NCI-H524 treated with DMSO at 0.1 percent for 48 hours (cell line): ENCODE measurements at places on chromosomes 7 and 10.

DNA sequence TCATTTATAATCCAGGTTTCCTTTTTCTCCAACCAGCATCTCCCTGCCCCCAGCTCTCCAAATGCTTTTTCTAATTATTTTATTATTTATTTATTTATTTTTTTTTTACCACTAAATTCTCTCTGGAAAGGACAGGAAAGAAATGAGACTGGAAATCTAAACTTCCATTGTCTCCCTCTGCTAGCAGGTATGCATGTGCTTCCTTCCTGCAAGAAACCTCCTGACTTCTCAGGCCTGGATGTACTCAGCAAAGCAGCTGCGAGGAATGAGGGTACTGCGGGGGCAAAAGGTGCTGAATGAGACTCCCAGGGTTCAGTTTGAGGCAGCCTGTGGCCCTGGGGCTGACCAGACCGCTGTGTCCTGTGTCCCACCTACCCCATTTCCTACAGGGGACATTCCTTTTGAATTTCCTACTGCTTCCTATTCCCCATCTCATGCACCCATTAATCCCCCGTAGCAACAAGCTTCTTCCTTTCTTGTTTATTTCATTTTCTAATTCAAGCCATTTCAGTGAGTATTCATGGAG is 324.6 kb upstream of the IGFBP3 start:
- DNase-seq = no peak

DNA sequence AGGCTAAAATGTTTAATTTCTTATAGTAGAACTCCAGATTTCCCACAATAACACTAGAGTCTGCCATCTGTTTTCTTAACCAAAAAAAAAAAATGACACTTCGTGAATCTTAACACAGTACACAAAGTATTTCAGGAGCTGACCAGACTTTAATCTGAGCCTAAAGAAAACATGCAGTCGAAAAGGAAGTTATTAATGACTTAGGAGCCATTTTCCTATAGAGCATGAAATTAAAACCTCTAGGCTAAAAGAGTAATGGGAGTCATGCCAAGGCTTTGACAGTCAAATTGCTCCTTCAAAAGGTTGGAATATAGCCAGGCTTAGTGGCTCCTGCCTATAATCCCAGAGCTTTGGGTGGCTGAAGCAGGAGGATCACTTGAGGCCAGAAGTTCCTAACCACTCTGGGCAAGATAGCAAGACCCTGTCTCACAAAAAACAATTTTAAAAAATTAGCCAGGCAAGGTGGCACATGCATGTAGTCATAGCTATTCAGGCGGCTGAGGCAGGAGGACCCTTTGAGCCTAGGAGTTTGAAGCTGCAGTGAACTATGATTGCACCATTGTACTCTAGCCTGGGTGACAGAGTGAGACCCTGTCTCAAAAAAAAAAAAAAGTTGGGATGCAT is 13.6 kb downstream of the MICU1 start:
- peak; percentile 10 for DNase-seq

DNA sequence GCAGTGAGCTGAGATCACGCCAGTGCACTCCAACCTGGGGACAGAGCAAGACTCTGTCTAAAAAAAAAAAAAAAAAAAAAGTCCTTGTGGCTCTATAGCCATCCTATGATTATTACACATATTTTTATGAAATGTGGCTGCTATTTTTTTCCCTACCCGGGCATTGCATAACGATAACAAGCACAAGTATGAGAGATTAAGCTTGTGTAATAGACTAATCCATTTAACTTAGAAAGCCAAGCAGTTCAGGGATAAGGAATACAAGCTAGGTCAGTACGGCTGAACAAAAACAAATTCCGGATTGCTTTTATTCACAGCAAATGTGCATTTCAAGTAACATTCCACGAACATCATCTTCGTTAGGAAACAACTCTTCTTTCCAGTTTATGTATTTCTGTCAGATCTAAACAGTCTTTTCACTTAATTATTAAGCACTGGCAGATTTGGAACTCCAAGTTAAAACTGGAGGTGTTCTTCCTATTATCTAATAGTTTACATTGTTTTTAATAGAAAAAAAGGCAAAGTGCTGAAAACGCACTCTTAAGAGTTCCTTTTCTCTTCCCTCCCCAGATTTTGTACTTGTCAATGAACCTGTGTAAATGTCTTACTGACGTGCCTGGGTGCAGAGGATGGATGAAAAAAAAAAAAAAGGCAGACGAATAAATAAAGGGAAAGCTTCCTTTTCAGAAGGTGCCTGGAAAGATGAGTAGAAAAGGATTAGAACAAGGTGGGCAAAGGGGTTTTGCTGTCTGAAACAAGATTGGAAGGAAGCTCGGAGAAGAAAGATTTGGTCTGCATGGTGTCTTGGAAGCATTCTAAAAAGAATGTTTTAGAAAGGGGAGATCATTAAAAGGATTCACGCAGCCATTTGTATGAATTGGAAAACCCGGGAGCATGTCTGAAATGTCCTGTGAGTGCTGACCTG is 81.1 kb downstream of the PRTFDC1 start:
- no peak for DNase-seq

- DNase-seq = no peak
Measured at GRCh38 chr10:93535293-93535692, 31.2 kb upstream of the FFAR4 start.

- DNase-seq = no peak
Measured at GRCh38 chr7:117869374-117869773, 3.9 kb downstream of the CTTNBP2 start.

- no peak for DNase-seq
Measured at GRCh38 chr7:27139334-27140125, 4.0 kb downstream of the HOXA5 start.

- no peak for DNase-seq
Measured at GRCh38 chr7:127786184-127786583, 134.2 kb downstream of the SND1 start.

DNA sequence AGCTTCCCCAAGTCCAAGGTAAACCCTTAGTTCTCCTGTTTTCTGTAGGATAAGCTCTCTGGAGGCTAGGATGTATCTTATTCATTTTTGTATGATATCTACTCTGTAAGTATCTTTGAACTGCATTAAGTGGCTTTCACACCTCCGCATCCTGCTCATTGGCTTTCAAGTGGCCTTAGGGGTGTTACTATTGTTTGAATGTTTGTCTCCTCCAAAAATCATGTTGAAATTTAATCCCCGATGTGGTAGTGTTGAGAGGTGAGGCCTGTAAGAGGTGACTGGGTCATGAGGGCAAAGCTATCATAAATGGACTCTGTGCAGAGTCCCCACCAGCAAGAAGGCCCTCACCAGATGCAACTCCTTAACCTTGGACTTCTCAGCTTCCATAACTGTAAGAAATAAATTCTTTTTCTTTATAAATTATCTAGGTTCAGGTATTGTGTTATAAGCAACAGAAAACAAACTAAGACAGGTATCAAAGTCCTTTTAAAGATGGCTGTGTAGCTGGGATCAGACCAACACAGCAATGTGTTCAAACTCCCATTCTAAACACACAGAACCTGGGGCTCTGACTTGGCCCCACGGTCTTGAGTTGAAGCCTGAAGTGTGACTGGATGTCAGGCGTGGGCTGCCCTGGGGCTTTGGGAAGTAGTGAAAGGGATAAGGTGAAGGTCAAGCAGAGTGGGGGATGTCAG is 25.9 kb downstream of the TBXAS1 start:
- no peak for DNase-seq

- DNase-seq = no peak
Measured at GRCh38 chr7:149436358-149436757, 24.5 kb downstream of the ZNF777 start.

GRCh38 chr7:23164846-23165245 is 17.0 kb upstream of the NUP42 start:
- DNase-seq = no peak

DNA sequence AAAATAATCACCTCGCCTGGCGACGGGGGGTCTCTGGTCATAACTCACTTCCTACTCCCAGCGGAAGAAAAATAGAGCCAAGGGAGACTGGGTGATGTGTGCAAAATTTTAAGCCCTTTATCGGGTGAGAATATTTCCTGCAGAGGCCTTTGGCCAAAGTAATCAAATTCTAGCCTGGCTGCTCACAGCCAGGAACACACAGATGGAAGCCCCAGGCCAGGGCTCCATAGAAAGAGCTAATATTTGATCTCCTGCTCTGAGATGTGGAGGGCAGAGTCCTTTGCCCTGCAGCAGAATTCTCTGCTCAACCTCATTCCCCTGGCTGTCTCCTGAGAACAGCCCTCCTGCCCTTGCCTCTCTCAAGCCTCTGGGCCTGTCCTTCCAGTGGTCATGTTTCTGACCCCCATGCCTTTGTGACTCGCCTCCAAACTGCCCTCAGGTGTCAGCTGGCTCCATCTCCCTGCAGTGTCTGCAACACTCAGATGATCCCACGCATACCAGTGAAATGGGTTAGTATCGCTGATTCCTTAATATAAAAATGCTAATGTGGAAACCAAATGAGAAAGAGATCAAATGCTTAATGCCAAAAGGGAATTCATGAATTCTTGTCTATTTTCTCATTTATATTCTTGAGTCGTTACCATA is 34.5 kb downstream of the FRMD4A start:
- DNase-seq = no peak

- no peak for DNase-seq
Measured at GRCh38 chr10:69372126-69372980, 44.4 kb downstream of the TACR2 start.

DNA sequence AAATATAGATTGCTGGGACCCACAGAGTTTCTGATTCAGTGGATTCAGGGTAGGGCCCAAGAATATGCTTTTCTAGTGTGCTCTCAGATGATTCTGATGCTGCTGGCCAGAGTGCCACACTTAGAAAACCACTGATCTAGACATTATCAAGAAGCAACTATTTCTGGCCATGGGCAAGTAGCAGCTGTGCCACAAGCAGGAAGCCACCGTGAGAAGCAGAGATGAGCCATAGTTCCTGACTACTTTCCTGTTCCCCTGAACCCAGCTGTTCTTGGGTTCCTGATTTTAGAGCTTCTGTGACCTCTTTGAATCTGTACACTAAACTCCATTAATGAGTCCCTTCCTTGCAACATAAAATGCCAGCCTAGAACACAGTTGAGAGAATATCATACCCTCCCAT is 38.1 kb upstream of the PIK3AP1 start:
- no peak for DNase-seq

GRCh38 chr10:67697724-67698131 is 1.7 kb upstream of the CTNNA3 start:
- DNase-seq = no peak

DNA sequence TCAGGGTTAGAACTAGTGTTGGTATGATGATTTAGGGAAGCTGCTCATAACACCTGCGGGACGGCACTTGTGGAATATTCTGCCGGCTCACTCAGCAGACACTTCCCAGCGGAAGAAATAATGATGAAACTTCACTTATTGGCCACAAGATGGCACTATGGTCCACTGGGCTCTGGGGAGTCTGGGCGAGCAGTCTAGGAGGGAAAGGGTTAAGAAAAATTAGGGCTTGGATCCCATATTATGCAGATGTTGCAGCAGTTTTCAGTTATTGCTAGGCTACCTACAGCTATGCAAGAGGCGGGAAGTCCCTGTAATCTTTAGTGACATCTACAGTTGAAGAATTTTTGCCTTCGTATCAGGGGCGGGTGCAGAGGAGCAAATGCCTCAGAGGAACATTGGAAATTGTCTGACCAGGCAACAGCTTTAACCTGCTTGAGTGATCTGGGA is 238.7 kb upstream of the PRSS58 start:
- no peak for DNase-seq

- DNase-seq = peak; percentile 85
Measured at GRCh38 chr7:70237831-70238575, 639.7 kb downstream of the AUTS2 start.

DNA sequence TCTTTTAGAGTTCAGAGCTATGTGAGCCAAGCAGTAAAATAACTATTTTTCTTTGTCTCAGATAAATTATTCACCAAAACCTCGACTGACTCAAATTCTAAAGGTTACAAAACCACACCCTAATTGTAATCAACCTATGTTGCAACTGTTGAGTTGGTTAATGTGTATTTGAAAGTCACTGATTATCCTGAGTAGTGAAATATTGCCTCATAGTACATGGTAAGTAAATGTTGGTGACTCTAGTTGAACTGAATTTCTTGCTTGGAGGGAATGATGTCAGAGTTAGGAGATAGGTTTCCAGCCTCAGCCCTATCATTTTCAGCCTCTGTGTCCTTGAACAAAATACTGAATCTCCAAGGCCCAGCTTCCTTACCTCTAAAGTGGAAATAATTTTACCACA is 3.0 kb upstream of the CYP2C18 start:
- no peak for DNase-seq

DNA sequence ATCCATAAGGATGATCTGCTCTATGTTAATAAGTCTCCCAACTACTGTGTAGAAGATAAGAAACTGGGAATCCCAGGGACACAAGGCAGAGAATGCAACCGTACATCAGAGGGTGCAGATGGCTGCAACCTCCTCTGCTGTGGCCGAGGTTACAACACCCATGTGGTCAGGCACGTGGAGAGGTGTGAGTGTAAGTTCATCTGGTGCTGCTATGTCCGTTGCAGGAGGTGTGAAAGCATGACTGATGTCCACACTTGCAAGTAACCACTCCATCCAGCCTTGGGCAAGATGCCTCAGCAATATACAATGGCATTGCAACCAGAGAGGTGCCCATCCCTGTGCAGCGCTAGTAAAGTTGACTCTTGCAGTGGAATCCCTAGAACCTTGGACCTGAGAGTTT is 10.3 kb downstream of the WNT16 start:
- no peak for DNase-seq

DNA sequence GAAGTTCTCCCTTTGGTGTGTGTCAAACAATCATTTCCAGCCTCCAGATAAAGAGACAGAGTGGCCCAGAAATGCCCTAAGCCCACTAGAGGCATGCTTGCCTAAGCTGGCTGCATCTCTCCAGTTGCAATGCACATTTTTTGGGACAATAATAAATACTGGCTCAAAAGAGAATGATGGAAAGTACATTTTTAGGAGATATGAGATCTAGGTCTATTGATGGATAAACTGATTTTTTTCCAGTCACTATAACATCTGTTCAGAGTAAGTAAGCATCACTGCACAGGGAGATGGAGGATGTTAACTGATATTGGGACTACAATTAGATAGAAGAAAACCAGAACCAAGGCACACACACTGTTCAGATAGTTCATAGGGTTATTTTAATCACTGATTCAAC is 553.0 kb downstream of the GRM8 start:
- no peak for DNase-seq

DNA sequence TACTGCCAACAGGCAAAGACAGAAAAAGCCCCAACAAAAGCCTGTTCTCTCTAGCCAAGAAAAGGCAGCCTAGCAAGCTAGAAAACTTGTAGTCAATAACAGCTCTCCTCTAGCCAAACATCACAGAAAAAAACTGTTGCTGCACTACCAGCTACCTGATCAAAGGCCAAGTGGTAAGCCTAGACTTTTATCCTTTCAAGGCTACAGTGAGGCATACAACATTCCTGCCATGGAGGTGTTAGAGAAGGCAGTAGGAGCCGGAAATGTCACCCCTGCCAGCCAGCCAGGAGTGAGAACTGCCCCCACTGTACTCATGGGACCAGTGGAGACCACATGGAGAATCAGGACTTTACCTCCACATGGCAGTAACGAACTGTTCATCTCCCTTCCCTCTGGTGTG is 31.2 kb downstream of the CCDC126 start:
- DNase-seq = no peak
